ENCODE measurements at places on chromosomes 1 and 21.
A peak's percentile ranks its signal among the peaks of the same experiment; 100 is the strongest.

GRCh38 chr1:229973297-229973612 is 93.8 kb upstream of the GALNT2 start:
- DNase-seq: no peak

- DNase-seq: no peak
Measured at GRCh38 chr21:26962621-26963181, 4.2 kb downstream of the ADAMTS5 start.

GRCh38 chr1:207172885-207173284 is 68.9 kb downstream of the C4BPA start:
- no peak for DNase-seq

DNA sequence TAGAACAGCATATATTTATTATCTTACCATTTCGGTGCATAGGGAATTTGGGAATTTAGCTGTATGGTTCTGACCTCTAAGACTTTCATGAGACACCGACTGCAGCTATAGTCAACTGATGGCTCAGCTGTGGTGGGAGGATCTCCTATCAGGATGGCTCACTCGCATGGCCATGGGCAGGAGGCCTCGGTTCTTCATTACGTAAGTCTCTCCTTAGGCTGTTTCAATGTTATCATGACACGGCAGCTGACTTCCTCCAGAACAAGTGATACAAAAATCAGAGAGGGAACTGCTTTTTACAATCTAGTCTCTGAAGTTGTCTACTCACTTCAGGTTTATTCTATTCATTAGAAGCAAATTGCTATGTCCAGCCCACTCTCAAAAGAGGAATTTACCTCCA is 13.3 kb upstream of the CAPN8 start:
- DNase-seq: no peak

- DNase-seq: no peak
Measured at GRCh38 chr21:44820851-44821250, 3.0 kb upstream of the SUMO3 start.

DNA sequence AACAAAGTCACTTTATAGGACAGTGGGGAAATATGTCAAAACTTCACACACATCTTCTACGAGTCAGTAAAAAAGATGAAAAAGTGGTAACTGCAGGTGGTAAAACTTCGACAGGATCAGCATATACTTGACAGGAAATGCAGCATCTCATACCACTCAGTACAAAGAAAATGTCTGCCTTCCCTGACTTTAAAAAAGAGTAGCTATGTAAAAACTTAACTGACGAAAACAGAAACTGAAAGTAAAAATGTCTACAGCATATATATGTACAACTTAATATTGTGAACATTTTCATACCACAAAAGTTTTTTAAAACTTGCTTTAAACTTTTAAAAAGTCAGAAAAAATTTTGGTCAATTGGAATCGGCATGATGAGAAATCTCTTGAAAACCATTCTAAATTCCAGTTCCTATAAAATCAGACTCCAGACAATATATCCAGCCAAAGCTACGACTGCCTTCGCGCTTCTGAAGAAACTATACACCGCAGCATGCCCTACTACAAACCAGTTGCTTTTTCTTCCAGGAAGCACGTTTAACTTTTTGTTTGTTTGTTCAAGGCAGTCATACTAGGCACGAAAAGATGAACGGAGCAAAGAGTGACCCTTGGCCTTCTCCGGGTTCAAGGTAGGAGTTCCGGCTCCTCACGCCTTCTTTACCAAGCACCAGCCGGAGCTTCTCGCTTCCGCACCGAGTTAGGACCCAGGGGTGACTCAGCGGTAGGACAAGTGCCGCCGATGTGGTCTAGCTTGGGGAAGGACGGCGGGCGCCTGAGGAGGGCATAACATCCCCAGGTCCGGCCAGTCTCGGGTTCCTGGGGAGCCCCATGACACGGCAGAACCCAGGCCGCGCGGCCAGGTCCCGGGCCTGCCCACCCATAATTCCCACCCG is 612 bp downstream of the PSMA5 start:
- DNase-seq: peak; percentile 13

GRCh38 chr21:26199456-26199855 is 28.9 kb upstream of the APP start:
- no peak for DNase-seq

DNA sequence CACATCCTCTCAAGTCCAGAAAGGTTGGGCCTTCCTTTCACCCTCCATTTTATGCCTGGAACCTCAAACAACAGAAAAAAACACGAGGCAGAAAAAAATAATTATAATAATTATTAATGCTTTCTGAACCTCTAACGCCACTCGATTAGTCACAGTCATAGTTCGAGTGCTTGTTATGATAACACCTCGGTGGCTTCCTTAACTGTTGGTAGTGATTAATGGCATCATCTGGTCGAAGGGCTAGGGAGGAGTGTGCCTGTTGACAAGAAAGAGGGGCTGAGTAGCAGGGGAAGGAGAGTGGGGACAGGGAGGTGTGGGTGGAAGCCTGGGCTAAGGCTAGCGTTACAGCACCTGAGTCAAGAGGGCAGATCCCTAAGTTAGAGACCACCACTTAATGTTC is 21.3 kb upstream of the IL10 start:
- no peak for DNase-seq

GRCh38 chr1:14706631-14707030 is 108.1 kb downstream of the KAZN start:
- DNase-seq: no peak

- DNase-seq: no peak
Measured at GRCh38 chr1:151369621-151370048, 2.9 kb downstream of the SELENBP1 start.

GRCh38 chr1:227828786-227829185 is 13.3 kb downstream of the PRSS38 start:
- no peak for DNase-seq

DNA sequence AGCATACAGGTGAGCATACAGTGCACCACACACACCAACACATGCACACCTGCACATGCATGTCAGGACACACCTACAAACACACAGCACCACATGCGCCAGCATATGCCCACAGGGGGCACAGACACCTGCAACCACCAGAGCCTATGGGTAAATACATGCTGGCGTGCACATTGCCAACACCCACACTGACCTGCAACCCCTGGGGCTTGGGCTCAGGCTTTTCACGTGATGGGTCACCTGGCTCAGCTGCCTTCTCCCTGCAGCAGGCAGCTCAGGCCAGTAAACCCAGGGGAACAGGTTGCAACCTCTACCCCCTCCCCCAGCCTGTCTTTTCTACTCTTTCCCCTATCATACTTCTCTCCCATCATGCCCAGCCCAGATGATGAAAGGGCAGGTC is 8.1 kb downstream of the CD247 start:
- no peak for DNase-seq

- DNase-seq: no peak
Measured at GRCh38 chr1:99004861-99005442, at the start of gene PLPPR5. Gene PLPPR5, minus strand, starts transcription at chr1:99004861. Its CDS starts 190 bp downstream, at chr1:99004671.

GRCh38 chr1:109929170-109929569 is 18.5 kb downstream of the CSF1 start:
- no peak for DNase-seq

GRCh38 chr1:228870041-228870713 is 134.9 kb downstream of the RHOU start:
- DNase-seq: no peak

GRCh38 chr1:108732398-108732797 is 14.1 kb upstream of the STXBP3 start:
- no peak for DNase-seq

DNA sequence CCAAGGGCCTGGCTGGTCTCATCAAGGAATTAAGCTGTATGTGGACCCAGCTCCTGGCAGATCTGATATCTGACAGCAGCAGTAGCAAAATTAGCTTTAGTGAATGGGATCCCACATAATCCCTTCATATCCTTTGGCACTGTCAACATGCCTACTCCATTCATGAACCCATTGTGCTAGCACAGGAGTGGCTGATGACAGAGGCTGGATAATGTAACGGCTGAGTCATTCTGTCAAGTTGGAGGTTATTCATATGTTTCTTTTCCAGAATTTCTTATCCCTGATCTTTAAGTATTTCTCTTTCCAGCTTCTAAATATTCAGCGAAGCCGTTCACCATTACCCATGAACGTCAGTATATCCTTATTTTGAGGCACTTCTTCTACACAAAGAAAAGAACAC is 84.3 kb downstream of the EXTL2 start:
- DNase-seq: no peak

- no peak for DNase-seq
Measured at GRCh38 chr21:35332841-35333426, 283.8 kb upstream of the RUNX1 start.

DNA sequence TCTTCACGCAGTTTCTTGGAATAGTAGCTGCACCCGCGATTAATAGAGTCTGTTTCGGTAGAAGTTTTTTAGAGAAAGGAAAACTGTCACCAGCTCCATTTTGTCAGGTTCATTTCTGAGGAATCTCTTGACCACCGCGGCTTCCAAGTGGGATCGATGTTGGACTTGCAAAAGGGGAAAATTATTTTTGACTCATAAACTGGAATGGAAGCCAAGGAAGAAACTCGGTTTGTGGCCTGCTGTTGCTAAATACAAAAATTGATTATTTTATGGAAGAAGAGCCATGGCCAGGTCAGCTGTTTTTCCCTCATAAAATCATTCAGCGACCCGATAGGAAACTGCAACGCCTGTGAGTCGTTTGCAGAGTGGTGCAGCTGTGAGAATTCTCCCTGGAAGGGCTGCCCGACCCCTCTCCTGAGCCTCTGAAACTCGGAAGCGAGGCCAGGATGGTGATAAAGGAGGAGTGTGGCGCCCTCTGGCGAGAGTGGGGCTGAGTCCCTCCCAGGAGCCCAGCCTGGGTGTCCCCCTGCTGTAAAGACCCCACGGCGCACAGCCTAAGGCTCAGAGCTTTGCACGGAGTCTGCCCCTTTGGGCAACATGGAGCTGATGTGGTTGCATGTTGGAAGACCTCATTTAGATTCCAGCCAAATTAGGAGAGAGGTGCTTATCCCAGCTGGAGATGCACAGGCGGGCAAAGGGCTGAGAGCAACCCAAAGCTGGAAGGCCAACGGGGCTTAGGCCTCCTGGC is 83.6 kb upstream of the SLC25A33 start:
- peak; percentile 59 for DNase-seq

- no peak for DNase-seq
Measured at GRCh38 chr1:190003376-190003775, 474.3 kb downstream of the BRINP3 start.

- DNase-seq: no peak
Measured at GRCh38 chr1:202809597-202810159, 1.1 kb upstream of the PCAT6 start.

- no peak for DNase-seq
Measured at GRCh38 chr1:22750685-22751051, 40.0 kb downstream of the EPHB2 start.

GRCh38 chr1:209080170-209080781 is 503.2 kb upstream of the CAMK1G start:
- peak; percentile 74 for DNase-seq

- DNase-seq: no peak
Measured at GRCh38 chr1:59494145-59494833, 197.4 kb downstream of the FGGY start.

DNA sequence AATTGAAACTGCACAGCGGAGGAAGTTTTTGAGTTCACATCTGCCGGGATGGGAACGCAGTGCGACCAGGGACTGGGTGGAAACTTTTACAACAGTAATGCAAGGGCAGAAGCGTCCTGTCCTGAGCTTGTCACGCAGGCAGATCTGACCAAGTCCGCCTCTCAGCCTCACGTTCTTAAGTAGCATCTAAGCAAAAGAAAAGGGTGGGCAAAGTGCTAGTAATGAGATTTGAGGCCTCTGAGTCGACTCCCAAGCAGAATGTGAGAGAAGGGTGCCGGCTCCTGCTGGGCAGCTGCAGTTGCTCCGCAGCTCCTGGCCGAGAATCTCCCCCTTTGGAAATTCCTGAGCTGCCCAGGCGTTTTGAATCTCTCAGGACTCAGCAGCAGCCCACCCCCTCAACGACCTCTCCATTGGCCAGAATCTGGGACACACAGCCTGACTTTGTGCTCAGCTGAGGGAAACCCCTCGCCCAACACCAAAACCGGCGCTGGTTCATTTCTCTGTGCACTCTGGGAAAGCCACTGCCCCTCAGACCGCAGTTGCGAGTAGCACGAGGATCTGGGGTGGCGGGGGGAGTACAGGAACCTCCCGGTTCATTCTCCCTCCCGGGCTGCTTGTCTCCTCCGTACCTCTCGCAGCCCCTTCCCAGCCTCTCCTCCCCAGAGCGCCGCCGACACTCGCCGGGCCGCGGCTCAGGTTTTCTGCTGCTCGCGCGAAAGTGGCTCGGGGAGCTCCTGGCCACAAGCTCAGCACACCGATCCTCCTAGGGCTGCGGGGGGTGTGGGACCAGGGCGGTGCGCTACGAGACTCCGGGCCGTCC is 913 bp upstream of the S1PR1 start:
- no peak for DNase-seq

DNA sequence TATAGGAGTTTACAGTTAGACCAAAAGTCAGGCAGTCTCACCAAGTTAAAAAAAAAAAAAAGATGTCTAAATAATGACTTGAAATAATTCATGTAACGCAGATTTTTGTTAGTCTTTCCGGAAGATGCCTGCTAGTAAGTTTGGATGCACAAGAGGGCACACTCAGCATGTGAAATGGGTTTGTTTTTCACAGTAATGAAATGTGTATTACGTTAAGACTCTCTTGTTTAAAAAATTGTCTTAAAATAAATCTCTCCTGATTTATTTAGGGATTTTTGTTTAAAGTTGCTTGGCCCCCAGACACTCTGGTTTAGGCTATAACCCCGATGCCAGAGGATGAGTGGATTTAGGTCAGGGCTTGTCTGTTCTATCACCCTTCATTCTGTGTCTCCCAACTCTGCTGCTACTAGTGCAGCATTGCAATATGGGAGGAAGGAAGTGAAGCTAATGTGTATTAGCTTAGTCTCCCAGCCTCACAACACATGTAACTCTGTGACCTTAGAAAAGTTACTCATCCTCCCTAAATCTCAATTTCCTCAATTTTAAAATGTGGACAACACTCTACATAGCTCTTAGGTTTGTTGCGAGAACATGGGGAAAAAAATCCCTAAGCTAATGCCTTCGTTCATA is 25.7 kb downstream of the CTH start:
- no peak for DNase-seq

DNA sequence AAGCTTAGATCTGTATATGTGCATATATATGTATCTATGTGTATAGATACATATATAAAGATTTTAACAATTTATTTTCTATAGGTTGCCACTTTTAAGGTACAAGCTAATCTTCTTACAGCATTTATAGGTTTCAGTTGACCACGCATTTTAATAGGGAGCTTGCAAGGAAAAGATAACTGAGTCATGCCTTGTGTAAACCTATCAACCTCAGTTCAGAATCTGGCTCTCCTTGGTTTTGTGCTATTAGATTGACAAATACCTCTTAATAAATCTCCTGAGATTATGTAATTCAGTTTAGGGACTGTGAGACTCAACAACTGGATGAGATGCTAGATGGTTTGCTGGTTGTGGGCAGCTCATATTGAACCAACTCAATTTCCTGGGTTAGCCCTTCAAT is 114.7 kb upstream of the SERBP1 start:
- no peak for DNase-seq

GRCh38 chr1:52825868-52826267 is 16.7 kb upstream of the ZYG11A start:
- DNase-seq: no peak

GRCh38 chr1:35585281-35585680 is 12.2 kb downstream of the TFAP2E start:
- no peak for DNase-seq
